IMR-90 (cell line): ENCODE measurements at places on chromosomes 1 and 21. TPM values are rescaled to one million over a fixed set of nuclear protein-coding genes. Genes with fewer than 3 reads are reported as not detected.

The CD2 gene
- not detected in 2 replicates for polyA plus RNA-seq

The COL8A2 gene
- 0.83 and 1.1 TPM in 2 replicates for polyA plus RNA-seq

The CASZ1 gene
- polyA plus RNA-seq, result 0.23 and 0.24 TPM in 2 replicates

The CFHR3 gene
- not detected in 2 replicates for polyA plus RNA-seq

The PRKACB gene
- 5.8 and 8.3 TPM in 2 replicates for polyA plus RNA-seq

The MYBPH gene
- not detected in 2 replicates for polyA plus RNA-seq

The GUCA2B gene
- polyA plus RNA-seq, result not detected in 2 replicates

The ADGRB2 gene
- 11.9 TPM in 2 replicates for polyA plus RNA-seq

The CLIC6 gene
- not detected in 2 replicates for polyA plus RNA-seq

The CLEC20A gene
- polyA plus RNA-seq, result not detected in 2 replicates

The CD1E gene
- polyA plus RNA-seq, result not detected in 2 replicates

The GJA8 gene
- polyA plus RNA-seq, result not detected in 2 replicates

The F13B gene
- not detected in 2 replicates for polyA plus RNA-seq

The KIAA1614 gene
- polyA plus RNA-seq, result 3.0 and 3.5 TPM in 2 replicates

The LCK gene
- polyA plus RNA-seq, result not detected in 2 replicates

The GALNT2 gene
- 170 and 189 TPM in 2 replicates for polyA plus RNA-seq

The LAPTM5 gene
- polyA plus RNA-seq, result 0.09 TPM in 2 replicates

The CACHD1 gene
- polyA plus RNA-seq, result 2.5 and 2.9 TPM in 2 replicates

The ACOT11 gene
- 2.7 and 3.1 TPM in 2 replicates for polyA plus RNA-seq

The ITLN1 gene
- not detected in 2 replicates for polyA plus RNA-seq
